Cerebellar nuclear complex (tissue), 1 donor: ENCODE measurements at places on chromosomes 13 and 19.

- DNase-seq: no peak
Observed at GRCh38 chr13:27842571-27842970, 50.3 kb downstream of the GSX1 start.

DNA sequence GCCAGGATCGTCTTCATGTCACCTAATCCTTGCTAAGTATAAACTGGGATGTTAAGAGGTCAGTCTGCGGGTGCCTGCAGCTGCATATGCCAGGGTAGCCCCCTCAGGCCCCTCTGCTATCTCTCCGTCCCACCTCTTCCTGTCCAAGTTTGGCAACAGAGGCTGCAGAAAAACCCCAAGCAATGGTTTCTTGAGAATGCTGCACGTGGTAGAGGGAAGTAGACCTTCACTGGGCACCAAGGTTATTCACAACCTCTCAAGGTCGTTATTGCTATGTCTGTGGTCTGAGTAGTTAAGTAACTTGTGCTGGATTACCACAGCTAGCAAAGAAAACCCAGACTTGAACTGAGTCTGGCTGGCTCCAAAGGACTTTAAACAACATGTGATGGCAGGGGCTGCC, 77.9 kb upstream of the XPO4 start:
- no peak for DNase-seq

GRCh38 chr13:108332791-108333190, 63.3 kb downstream of the TNFSF13B start:
- DNase-seq: no peak

GRCh38 chr13:87878706-87879105, 207.5 kb downstream of the SLITRK5 start:
- no peak for DNase-seq

DNA sequence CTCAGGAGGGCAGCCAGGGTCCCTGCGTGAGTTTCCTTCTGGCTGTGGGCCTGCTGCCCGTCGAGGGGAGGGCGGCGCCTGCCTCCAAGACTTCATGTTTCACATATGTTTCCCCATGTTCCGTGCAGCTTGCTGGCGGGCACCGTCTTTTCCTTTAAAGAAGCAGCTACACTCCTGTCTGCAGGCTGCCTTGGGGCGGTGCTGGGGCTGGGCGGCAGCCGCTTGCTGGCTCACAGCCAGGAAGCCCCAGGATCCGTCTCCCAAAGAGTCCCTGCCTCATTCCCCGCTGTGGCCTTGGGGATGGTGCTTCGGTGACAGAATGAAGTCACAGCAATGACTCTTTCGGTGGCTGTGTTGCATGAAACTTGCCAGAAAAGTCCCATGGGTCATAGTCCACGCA, 24.9 kb downstream of the PIAS4 start:
- DNase-seq: no peak

DNA sequence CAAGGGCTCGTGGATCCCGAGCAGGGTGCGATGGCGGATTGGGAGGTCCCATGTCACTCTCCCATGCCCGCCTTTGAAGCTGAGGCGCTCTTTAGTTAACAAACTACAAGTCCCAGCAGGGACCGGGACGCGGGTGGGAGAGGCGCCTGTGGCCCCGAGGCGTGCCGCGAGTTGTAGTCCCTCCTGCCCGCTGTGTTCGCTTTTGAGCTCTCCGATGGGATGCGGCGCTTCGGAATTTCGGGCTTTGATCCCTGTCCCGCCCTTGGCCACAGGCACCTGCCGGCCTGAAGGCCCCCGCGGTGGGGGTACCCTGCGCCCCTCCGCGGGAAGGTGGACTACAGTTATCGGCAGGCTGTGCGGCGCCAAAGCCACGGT, 11.0 kb downstream of the CYTH2 start:
- peak; percentile 7 for DNase-seq

DNA sequence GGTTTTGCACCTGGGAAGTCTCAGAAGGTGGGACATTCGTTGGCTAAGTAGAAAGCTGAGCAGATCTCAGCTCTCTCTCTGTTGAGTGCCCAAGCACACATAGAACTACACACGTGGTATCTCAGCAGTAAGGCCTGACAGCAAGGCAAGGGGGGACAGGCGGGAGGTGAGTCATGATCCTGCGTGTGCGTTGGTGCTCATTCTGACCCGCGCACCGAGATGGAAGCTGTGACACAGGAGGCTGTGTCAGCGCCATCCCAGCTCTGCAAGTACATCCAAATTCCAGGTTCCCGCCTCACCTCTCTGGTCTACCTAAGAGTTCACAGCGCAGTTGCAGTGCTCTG, 135.7 kb downstream of the USP12 start:
- no peak for DNase-seq

DNA sequence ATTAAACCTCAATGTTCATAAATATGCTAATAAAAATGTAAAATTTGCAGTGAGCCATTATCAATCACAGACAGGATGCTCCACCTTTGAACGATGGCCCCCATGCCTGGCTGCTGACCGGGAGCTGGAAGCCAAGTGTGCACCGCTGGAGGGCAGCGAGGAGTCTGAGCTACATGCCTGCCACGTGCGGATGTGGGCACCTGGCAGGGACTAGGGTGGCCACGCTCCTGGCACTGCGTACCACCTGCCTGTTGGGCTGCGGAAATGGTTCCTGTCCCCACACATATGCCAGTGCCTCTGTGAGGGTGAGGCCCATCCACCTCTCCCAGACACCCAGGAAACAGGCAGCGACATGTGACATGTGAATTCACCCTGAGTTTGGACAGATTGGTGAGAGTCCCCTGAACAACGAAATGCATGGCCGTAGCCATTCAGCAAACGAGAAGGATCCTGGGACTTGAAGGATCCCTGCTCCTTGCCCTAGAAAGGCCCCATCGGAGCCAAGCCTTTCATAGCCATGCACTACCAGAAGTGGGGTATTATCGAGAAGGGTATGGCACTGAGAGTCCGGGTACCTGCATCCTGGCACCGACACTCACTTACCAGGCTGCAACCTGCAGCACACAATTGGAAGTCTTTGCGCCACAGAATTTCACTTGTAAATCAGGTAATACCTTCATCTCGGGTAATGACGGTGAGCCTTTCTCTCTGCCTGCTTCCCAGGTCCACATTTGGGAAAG, 35.8 kb downstream of the TSHZ3 start:
- no peak for DNase-seq

DNA sequence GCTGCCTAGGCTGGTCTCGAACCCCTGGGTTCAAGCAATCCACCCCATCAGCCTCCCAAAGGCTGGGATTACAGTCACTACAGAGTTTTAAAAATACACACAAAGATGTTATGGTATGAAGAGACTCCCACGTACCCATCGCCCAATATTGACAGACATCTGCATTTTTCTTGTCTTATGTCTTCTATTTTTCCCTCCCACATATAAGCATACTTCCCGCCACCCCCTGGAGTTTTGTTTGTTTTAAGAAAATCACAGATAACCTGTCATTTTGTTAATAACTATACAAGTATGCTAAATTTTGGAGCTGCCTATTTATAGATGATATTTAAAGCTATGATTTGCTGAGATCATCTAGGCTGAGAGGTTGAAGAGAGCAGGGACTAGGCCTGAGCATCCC, 6.2 kb upstream of the SMG9 start:
- no peak for DNase-seq

- no peak for DNase-seq
Observed at GRCh38 chr13:65965501-65965900, 1264.6 kb downstream of the PCDH9 start.

GRCh38 chr19:6164906-6165531, 29.6 kb downstream of the ACSBG2 start:
- no peak for DNase-seq
